ENCODE measurements at places on chromosomes 5 and 9. TPM values are rescaled to one million over a fixed set of nuclear protein-coding genes. Genes with fewer than 3 reads are reported as not detected.

GRCh38 chr9:36486329-36486932, 86.3 kb upstream of the MELK start:
- ATAC-seq: no peak

- ATAC-seq: no peak
Observed at GRCh38 chr9:110537841-110538646, 41.5 kb downstream of the SVEP1 start.

DNA sequence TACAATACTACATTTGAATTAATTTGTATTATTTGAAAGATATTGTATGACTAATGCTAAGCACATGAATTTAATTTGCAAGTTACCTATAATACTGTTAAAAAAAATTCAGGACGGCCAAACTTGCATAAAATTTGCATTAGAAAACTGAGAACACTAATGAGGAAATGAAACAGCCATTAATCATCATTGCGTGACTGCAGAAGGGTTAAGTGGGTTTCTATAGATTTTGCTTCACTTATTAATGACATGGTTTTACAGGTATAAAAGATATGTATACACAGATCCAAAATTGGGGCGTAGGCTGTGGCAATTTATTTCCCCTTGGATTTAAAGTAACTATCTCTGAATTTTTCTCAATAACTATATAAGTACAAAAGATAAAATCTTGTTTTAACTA, 882.6 kb downstream of the PTPRD start:
- no peak for ATAC-seq

GRCh38 chr5:16886366-16886736, 49.7 kb downstream of the MYO10 start:
- no peak for ATAC-seq

DNA sequence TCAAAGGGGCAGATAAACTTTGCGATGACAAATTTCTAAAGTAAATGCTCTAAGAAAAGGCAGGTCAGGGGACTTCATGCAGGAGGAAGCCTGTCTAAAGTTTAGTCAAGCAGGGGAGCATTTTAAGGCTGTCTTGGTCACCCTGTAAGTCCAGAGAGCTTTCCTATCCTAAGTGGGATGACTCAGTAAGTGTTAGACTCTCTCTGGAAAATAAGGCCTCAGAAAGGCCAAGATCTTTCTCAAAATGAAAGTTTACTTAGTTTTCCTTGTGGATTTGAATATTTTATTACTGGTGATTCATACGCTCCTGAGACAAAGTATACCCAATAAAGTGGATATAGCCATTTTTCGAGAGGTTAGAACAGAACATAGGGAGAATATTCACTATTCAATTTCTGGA, 806.9 kb upstream of the CDH9 start:
- ATAC-seq: no peak

DNA sequence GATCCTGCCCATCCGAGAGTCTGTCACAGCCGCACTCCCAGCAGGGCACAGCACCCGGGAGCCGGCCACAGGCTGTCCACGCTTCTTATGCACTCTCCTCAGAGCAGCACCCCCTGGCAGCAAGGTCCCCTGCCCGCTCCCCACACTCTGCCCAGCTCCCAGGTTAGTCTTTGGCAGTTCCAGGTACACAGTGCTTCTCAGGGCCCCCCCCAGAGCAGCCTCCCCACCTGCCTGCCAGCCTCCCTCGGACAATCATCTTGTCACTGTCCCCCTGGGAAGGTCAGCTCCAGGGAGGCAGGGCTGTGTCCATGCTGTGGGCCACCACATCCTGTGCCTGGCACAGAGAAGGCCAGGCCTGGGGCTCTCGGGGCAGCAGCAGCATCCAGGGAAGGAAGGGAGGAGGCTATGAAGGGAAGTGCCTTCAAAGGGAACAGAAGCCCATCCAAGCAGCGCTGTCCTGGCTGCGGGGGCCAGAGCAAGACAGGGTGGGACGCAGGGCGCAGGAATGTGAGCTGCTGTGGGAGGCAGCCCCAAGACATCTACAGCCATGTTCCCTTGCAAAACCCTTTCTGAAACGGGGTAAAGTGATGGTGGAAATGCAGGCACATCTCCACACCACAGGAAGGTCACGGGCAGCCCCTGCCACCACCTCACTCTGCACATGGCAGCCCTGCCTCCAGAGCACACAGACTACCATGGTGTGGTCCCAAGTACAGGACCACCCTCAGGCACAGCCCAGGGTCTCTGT, 68.6 kb upstream of the ADAMTS2 start:
- ATAC-seq: no peak

DNA sequence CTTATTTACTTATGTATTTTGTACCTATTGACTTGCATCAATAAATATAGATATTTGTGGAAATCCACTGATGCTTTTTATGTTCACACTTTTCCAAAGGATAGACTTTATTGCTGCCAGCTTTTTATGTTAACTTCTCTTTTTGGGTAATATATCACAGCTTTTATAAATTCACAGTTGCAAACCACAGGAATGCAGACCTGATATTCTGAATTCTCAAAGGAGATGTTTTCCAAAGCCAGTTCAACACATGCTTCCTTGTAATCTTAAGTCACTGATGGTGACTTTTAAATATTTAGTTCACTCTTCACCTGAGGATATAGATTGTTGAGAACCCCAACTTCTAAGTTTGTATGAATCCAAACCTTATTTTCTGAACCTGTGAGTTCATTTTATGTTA, 223.4 kb upstream of the PRR16 start:
- ATAC-seq: no peak

GRCh38 chr5:119333421-119333851, 22.4 kb upstream of the TNFAIP8 start:
- ATAC-seq: peak; percentile 59

DNA sequence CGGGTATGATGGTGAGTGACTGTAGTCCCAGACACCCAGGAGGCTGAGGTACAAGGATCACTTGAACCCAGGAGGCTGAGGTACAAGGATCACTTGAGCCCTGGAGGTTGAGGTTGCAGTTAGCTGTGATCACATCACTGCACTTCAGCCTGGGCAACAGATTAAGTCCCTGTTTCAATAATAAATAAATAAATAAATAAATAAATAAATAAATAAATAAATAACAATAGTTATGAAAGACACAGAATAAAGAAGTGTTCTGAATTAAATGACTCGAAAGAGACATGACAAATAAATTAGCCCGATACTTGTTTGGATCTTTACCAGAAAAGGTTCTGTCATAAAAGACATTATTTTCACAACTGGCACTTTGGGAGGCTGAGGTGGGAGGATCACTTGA, 72.0 kb upstream of the SUSD1 start:
- ATAC-seq: no peak

- no peak for ATAC-seq
Observed at GRCh38 chr9:37929441-37929895, 25.5 kb upstream of the SLC25A51 start.

DNA sequence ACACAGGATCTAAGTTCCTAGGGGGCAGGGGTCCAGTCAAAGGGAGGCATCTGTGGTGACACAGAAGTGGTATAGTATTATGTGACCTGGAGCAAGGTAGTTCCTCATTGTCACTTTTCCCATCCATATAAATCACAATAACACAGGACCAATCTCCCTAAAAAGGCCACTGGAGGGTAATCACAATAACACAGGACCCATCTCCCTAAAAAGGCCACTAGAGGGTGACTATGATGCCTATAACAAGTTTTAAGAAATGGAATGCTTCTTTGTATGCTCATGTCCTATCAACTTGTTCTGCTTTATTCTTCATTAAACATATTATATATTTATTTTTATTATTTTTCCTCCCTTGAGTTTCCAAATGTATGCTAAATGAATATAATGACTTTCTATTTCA, 254.6 kb downstream of the ASTN2 start:
- ATAC-seq: no peak

- ATAC-seq: no peak
Observed at GRCh38 chr5:177550122-177550521, 4.2 kb downstream of the FAM193B start.

DNA sequence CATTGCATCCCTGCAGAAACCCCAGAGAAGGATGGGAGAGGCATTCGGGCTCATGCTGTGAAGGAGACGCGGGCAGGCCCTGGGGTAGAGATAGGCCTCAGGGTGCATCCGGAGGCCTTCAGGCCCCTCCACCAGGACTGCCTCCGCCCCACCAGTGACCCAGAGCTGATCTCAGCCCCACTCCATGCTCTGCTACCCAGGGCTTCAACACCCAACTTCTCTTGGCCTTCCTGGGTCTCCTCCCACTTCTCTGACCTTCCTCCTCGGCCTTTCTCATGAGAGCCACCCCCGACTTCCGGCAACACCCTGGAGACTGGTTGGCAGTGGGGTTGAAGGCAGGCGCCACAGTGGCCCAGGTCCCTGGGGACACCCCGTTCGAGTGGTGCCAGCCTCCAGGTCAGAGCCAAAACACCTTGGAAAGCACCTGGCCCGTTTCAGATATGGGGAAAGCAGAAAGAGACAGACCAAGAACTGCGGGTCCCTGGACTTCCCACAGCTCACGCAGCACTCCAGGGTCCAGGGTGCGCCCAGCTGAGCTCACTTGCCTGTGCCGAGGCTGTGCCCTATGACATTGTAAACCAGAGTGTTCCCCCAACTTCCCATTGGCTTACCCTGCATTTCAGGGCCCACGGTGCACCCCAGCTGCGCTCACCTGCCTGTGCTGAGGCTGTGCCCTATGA, 65.1 kb upstream of the OLFM1 start:
- ATAC-seq: no peak

DNA sequence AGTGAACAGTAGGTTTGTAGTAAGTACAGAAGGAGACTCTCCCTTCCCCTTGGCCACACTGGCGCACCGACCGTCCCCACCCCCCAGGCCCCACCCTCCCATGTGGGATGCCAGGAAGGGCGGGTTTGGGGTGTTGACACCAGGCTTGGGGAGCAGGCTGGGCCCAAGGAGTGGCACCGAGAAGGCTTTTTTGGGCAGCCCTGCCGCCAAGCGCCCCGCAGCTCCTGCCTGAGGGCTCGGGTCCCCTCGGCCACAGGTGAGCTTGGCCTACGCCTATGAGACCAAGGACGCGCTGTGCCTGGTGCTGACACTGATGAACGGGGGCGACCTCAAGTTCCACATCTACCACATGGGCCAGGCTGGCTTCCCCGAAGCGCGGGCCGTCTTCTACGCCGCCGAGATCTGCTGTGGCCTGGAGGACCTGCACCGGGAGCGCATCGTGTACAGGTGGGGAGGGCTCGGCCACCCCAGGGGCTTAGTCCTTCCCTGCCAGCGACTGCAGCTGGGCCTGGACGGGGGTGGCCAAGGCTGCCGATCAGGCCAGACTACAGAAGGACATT, 7.3 kb downstream of the GRK6 start:
- ATAC-seq: no peak

- no peak for ATAC-seq
Observed at GRCh38 chr5:31144364-31144763, 49.1 kb upstream of the CDH6 start.

- ATAC-seq: no peak
Observed at GRCh38 chr5:143279698-143280097, 123.8 kb downstream of the NR3C1 start.

DNA sequence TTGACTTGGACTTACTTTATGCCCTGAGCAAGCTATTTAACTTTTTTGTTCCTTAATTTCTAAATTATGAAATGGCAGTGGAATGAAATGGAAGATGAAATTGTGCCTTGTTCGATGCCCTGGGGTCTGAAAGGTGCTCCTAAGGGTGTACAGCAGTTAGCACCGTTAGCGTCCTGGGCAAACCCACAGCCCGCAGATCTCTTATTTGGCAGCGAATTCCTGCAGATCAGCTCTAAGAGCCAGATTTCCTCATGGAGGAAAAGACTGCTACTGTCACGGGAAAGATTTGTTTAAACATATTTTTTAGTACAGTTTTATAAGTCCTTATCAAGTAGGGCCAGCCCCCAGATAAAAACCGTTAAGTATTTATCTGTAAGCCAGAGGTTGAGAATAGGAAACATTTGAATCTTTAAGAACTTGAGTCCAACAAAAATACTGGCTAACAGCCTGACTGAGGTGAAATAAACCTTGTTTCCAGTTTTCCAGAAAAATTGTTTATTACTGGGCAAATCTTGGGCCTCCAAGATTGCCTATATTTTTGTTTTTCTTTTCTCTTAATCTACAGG, 216.5 kb upstream of the DMRT1 start:
- ATAC-seq: no peak

GRCh38 chr9:98248737-98249474, 6.5 kb downstream of the TBC1D2 start:
- peak; percentile 78 for ATAC-seq

GRCh38 chr5:173383711-173384110, 55.5 kb upstream of the STC2 start:
- ATAC-seq: no peak

GRCh38 chr9:121350993-121351561, 19.0 kb downstream of the STOM start:
- ATAC-seq: no peak

DNA sequence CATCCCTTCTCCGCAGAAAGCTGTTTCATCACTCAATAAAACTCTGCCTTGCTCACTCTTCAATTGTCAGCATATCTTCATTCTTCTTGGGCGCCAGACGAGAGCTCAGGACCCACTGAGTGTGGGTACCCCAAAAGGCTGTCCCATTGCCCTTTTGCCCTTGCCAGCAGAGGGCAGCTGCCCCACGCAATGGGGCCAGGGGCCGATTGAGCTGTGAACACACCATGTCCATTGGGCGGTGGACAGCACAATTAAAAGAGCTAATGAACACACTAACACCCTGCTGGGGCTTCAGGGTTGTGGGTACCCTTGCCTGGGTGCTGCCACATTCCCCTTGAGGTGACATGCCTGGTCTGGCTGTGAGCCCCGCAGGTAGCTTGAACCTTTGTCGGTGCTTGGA, 487.2 kb upstream of the NUDT12 start:
- ATAC-seq: no peak

DNA sequence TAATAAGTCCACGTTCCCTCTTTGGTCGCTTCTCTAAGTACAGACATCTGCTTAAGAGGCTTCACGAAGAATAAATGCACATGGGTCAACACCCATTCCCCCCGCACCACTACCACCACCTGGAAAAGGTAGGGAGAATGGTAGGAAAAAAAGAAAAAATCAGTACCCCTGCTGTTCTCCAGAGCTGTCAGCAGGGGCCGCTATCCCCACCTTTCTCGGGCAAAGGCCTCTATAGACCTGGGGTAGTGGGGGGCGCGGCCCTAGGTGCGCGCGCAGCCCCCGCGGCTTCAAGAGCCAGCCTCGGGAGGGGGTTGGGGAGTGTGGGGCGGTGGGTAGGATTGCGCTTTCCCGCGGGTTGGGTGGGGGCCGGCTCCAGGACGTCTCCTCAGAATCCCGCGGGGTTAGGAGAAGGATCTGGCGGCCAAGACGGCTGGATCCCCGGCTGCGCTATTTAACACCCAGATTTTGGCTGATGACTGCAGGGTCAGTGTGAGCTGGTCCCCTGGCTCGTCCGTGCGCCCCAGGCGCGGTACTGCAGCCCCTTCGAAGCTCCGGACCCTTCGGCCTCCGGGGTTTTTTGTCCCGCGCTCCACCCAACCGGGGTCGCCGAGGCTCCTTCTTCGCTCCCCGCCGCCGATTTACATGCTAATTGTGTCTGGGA, 1.6 kb upstream of the SEMA6A start:
- peak; percentile 43 for ATAC-seq

- no peak for ATAC-seq
Observed at GRCh38 chr9:124001866-124002525, 9.6 kb upstream of the LHX2 start.

PCDHB15 gene
- not detected for total RNA-seq

PFN3 gene
- total RNA-seq: not detected

GARIN3 gene
- 0.85 TPM for total RNA-seq

MROH2B gene
- not detected for total RNA-seq

IRX2 gene
- total RNA-seq: not detected

NEURL1B gene
- 1.2 TPM for total RNA-seq

TNFSF8 gene
- 20.1 TPM for total RNA-seq

LCN1 gene
- not detected for total RNA-seq

Measured in activated T-helper 17 cell treated with anti-CD3 and anti-CD28 coated beads, Interleukin-2, amount 50 U/mL, for 72 hours (primary cell).